CD4-positive, alpha-beta memory T cell (primary cell): ENCODE measurements at places on chromosomes 3 and 15. TPM values are rescaled to one million over a fixed set of nuclear protein-coding genes. Genes with fewer than 3 reads are reported as not detected.

Gene GP9
- total RNA-seq = not detected

Gene MYEF2
- 18.8 TPM for total RNA-seq

Gene MST1R
- 1.3 TPM for total RNA-seq

GRCh38 chr3:179404307-179404706 lies 47.0 kb downstream of the GNB4 start:
- DNase-seq = no peak

DNA sequence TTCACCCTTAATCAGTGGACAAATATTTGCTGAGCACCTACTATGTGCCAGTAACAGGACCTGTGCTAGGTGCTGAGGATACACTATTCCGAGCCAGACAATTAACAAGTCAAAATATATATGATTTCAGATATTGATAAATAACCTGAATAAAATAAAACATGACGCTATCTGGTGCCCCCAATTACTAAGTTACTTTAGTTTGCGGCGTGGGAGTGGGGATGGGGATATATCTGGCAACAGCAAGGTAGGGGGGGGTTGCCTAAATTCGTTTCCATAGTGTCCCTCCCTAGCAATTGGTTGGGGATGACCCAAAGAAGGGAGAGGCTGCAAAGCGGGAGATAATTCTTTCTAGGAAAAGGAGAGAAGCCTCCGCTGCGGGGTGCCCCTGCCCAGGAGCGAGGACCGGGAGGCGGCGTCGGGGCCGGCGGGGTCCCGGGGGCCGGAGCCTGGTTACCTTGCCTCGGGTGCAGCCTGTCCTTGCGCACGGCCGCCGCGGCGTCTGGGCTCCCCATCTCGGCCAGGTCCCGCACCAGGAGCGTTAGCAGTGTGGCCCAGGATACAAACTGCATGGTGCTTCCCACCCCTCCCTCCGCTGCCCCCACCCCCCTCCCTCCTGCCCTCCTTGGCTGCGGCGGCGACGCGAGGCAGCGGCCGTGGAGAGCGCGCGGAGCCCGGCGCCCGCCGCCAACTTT lies 567 bp downstream of the ADAMTS9 start:
- DNase-seq = no peak

GRCh38 chr15:73892446-73893226 lies 19.3 kb downstream of the TBC1D21 start:
- no peak for DNase-seq

Gene SENP7
- total RNA-seq = 69.8 TPM

Gene LRRK1
- total RNA-seq = 0.58 TPM

- no peak for DNase-seq
These were observed 86.7 kb upstream of the LIMD1 start for GRCh38 chr3:45507820-45508317.

Gene DAZL
- not detected for total RNA-seq

DNA sequence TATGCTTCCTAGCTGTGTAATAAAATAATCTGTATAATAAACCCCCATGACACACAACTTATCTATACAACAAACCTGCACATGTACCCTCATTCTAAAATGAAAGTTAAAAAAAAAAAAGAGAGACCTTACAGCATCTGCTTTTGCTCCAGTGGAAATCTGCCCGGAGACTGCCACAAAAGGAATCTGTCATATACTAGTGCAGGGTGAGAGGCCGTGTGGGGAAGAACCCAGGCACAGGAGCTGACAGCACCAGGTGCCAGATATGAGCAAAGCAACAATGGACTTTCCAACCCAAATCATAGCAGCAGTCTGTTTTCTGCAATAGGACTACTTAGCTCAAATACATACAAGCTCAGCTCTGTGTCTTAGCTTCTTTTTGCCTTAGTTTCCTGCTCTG lies 346.5 kb downstream of the ROBO1 start:
- no peak for DNase-seq

DNA sequence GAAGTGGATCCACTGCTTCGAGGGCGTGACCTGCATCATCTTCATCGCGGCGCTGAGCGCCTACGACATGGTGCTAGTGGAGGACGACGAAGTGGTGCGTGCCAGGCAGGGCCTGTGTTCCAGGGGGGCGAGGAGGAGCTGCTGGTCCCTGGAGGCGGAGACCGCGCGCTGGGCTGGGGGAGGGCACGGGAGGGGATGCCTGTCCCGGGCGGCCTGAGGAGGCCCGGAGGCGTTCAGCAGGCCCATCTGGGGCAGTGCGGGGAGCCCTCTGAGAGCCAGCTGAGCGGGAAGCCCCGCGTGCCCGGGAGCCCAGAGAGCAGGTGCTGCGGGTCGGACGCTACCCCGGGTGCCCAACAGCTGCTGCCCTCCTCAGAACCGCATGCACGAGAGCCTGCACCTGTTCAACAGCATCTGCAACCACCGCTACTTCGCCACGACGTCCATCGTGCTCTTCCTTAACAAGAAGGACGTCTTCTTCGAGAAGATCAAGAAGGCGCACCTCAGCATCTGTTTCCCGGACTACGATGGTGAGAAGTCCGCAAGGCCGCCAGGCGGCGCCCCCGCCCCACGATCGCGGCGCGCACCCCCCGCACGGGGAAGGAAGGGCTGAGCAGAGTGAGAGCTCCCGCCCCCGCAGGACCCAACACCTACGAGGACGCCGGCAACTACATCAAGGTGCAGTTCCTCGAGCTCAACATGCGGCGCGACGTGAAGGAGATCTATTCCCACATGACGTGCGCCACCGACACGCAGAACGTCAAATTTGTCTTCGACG lies 2.9 kb downstream of the GNAT1 start:
- DNase-seq = peak; percentile 86

Gene CMC1
- total RNA-seq = 15.9 TPM

- no peak for DNase-seq
These were observed 73.3 kb downstream of the PTPRG start for GRCh38 chr3:61634678-61635077.

Gene PP2D1
- total RNA-seq = not detected

Gene SPINK8
- total RNA-seq = not detected

DNA sequence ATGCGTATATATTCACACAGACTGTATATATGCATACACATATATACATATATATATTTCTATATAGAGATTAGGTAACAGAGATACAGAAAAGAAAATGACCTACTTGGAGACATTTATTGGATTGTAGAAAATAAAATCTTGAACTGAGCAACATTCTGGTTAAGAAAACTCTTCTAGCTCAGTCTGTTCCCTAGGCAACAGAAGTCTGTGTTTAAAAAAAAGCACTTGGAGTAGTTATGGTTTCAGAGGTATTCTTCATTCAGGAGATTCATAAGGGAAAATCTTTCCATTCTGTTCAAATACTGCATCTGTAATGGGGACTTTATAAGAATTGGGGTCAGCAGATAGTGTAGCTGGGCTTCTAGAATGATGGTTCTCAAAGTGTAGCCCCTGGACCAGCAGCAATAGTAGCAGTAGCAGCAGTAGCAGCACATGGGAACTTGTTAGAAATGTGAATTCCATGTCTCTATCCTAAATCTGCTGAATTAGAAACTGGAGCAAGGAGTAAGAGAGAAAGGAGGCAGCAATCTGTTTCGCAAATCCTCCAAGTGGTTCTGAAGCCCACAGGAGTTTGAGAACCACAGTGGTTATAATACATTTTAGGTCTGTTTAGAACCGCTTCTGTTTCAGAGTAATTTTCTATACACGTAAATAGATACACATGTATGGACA lies 112.8 kb upstream of the TMEM108 start:
- no peak for DNase-seq

DNA sequence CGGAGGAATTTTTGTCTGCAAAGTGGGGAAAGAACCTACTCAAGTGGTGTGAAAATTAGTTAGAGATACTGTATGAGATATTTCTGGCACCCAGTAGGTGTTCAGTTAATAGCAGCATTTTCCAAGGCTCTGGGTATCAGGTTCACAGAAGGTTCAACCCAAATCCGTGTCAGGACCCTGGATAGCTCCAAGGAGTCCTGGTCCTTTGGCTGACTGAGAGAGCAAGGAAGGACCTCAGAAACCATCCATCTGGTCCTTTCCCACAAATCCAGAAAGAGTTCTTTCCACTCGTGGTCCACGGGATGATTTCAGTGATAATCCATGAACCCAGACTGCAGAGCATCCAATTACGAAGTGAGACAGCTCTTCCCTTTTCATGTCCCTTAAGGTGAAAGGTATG lies 51.4 kb downstream of the SLC6A11 start:
- no peak for DNase-seq

DNA sequence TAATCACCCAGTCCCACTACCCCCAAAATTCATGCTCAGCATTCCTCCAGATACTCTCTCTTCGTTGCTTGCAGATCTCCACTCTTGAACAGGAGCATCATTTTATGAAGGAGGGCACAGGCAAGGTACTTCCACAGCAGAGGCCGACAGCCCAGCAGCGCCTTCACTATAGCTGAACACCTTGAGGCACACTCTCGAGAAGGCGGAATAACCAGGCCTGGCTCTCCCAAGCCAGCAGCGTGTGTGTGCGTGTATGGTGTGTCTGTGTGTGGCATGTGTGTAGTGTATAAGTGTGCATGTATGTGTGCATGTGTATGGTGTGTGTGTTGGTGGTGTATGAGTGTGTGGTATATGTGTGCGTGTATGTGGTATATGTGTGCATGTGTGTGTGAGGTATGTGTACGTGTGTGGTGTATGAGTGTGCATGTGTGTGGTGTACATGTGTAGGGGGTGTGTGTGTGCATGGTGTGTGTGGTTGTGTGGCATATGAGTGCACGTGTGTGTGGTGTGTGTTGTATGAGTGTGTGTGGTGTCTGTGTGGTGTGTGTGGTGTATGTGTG lies 161.8 kb downstream of the XXYLT1 start:
- DNase-seq = no peak

GRCh38 chr15:96474231-96474664 lies 143.7 kb downstream of the NR2F2 start:
- DNase-seq = no peak

DNA sequence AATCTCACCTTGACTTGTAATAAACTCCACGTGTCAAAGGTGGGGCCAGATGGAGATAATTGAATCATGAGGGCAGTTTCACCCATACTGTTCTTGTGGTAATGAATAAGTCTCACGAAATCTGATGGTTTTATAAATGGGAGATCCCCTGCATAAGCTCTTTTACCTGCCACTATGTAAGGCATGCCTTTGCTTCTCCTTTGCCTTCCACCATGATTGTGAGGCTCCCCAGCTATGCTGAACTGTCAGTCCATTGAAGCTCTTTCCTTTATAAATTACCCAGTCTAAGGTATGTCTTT lies 45.5 kb downstream of the SUCNR1 start:
- no peak for DNase-seq

Gene LRRC49
- 0.75 TPM for total RNA-seq

Gene TMEM266
- not detected for total RNA-seq

- no peak for DNase-seq
These were observed 30.5 kb downstream of the TOPAZ1 start for GRCh38 chr3:44272191-44272590.

Gene CHRM5
- not detected for total RNA-seq

Gene SLITRK3
- total RNA-seq = not detected
